ENCODE measurements at places on chromosomes 6 and 20. TPM values are rescaled to one million over a fixed set of nuclear protein-coding genes. Genes with fewer than 3 reads are reported as not detected.

DNA sequence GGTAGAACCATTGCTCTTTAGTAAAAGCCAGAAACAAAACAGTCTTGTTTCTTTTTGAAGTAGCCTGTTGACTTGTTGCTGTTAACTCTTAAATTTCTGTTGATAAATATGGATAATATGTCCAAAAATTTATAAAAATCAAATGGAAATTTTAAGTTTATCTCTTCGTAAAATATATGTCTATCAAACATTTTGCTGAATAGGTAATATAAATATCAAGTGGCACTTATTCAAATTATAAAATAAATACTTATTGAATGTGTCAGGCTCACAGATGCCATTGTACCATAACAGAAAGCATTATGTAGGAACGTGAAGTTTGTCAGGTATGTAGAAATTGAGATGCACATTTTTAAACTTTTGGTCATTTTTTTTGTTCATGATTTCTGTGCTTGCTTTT is 216.5 kb downstream of the ARID1B start:
- DNase-seq: no peak
- H3K36me3 ChIP-seq: no peaks in the 10 kb centered on the region
- H3K27ac ChIP-seq: no peak overlapping the region
- peaks cover 25% of the 10 kb centered on the region for H3K4me1 ChIP-seq

The FARS2 gene
- 18.4 TPM for total RNA-seq

The PRKN gene
- total RNA-seq: 0.26 TPM

The DAAM2 gene
- total RNA-seq: not detected

GRCh38 chr6:51608383-51608782 is 479.0 kb downstream of the PKHD1 start:
- H3K27me3 ChIP-seq: no peaks in the 10 kb centered on the region
- H3K36me3 ChIP-seq: no peaks in the 10 kb centered on the region
- no peak for DNase-seq
- H3K4me1 ChIP-seq: no peaks in the 10 kb centered on the region
- no peak overlapping the region for H3K4me3 ChIP-seq

- H3K27ac ChIP-seq: no peak overlapping the region
- no peak for DNase-seq
- no peaks in the 10 kb centered on the region for H3K27me3 ChIP-seq
- H3K4me3 ChIP-seq: no peak overlapping the region
These were observed 77.1 kb downstream of the JAG1 start for GRCh38 chr20:10596710-10597121.

DNA sequence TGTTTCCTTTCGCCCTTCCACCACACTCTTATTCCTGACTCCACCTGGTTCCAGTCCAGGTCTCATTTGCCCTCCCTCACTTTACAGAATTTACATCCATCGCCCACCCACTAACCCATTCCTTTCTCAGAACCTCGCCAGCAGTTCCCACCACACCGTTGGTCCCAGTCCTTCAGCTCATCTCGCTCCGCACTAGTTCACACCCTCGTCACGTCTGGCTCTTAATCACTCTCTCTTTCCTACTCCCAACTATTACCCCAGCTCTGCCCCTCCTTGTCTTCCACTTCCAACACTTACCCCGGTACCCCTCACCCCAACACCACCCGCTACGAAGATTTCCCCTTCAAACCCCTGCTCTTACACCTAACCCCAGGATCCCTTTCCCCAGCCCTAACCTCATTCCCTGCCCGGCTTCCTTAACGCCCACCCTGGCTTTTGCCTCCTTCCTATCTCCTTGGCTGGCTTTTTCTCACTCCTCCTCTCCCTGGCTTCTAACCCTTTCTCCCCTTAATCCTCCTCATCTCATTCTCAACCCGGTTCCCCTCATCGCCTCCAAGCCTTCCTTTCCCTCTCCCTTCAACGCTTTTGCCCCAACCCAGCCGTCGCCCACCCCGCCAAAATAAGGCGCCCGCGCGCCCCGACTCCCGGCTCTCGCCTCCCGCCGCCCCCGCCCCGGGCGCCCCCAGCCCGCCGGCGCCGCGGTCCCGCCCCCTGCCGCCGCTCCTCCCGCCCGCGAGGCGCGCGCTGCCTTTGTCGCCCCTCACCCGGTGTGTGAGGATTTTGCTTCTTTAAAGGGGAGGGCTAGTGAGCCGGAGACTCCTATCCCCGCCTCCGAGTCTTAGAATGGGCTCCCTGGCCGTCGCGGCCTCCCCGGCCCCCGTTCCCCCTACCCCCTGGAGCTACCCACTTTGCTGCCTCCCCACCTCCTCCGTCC is 542 bp downstream of the USP49 start:
- peak overlapping the region; percentile 86 for H3K4me3 ChIP-seq
- H3K36me3 ChIP-seq: no peaks in the 10 kb centered on the region
- DNase-seq: peak; percentile 55
- peaks cover 8% of the 10 kb centered on the region for H3K4me1 ChIP-seq
- peak overlapping the region; percentile 89 for H3K27ac ChIP-seq

GRCh38 chr6:17045581-17046322 is 56.1 kb upstream of the STMND1 start:
- H3K27me3 ChIP-seq: peaks cover 27% of the 10 kb centered on the region
- DNase-seq: no peak
- H3K4me3 ChIP-seq: no peak overlapping the region
- no peaks in the 10 kb centered on the region for H3K36me3 ChIP-seq
- no peaks in the 10 kb centered on the region for H3K4me1 ChIP-seq

The SLC22A2 gene
- not detected for total RNA-seq

GRCh38 chr20:61461461-61461860 is 209.4 kb downstream of the CDH4 start:
- no peak overlapping the region for H3K4me3 ChIP-seq
- DNase-seq: no peak

- DNase-seq: no peak
- no peaks in the 10 kb centered on the region for H3K4me1 ChIP-seq
- no peaks in the 10 kb centered on the region for H3K36me3 ChIP-seq
- H3K4me3 ChIP-seq: no peak overlapping the region
- H3K27me3 ChIP-seq: peaks cover 3% of the 10 kb centered on the region
- no peak overlapping the region for H3K27ac ChIP-seq
These were observed 64.4 kb downstream of the TMEM170B start for GRCh38 chr6:11601776-11602605.

GRCh38 chr6:53868626-53869025 is 73.8 kb downstream of the LRRC1 start:
- H3K4me3 ChIP-seq: no peak overlapping the region
- H3K36me3 ChIP-seq: peaks cover 3% of the 10 kb centered on the region
- no peak for DNase-seq
- H3K4me1 ChIP-seq: no peaks in the 10 kb centered on the region

DNA sequence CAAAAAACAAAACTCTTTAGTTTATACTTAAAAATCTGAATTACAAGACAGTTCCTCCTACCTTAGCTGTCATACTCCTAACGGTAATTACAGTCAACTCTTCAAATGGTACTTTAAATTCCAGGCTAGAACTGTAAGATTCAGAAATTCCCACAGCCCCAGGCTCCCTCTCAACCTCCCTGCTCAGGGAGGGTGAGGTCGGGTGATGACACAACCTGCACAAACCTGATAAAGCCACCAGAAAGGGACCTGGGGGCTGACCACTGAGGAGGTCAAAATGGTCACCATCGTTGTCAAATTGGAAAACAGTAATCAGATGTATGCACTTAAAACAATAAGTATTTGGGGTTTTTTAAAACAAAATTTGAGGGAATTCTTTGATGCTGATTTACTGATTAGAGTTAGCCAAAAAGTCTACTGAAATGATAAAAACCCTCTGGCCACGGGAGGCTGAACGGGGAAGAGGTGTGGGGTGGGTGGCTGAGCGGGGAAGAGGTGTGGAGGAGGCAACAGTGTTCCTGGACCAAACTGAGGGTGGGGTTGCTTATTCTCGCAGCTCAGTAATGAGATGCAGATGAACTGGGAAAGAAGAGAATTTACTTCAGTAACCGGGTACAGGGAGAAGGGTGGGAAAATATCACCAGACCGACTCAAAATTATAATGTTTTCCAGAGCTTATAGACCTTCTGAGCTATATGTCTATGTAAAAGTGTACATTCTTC is 52.4 kb downstream of the SLC22A1 start:
- no peaks in the 10 kb centered on the region for H3K36me3 ChIP-seq
- peaks cover 14% of the 10 kb centered on the region for H3K27me3 ChIP-seq
- no peaks in the 10 kb centered on the region for H3K4me1 ChIP-seq

- no peaks in the 10 kb centered on the region for H3K36me3 ChIP-seq
- H3K4me3 ChIP-seq: no peak overlapping the region
- H3K27me3 ChIP-seq: peaks cover 27% of the 10 kb centered on the region
These were observed 215.8 kb upstream of the CITED2 start for GRCh38 chr6:139590206-139590605.

The TTLL9 gene
- total RNA-seq: not detected

GRCh38 chr6:1904466-1904799 is 294.7 kb downstream of the FOXC1 start:
- H3K4me3 ChIP-seq: no peak overlapping the region
- peaks cover 2% of the 10 kb centered on the region for H3K4me1 ChIP-seq
- H3K27me3 ChIP-seq: no peaks in the 10 kb centered on the region

DNA sequence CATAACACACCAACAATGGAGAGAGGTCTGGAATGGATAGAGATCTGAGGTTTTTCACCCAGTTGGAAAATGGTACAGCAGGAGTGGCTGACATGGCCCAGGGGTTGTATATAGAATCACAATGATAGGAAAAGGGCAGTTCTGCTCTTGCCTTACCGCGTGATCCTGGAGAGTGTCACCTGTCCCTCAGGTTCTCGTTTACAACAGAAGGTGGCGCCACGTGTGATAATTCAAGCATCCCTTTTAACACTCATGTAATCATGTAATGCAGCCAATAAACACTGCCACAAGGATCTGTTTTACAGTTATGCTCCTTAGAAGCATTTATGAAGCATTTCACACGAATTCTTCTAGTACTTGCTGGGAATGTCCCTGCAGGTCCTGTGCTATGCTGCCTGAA is 12.9 kb upstream of the WFDC2 start:
- no peak overlapping the region for H3K27ac ChIP-seq
- H3K4me3 ChIP-seq: no peak overlapping the region
- no peaks in the 10 kb centered on the region for H3K27me3 ChIP-seq
- H3K4me1 ChIP-seq: peaks cover 5% of the 10 kb centered on the region
- DNase-seq: peak; percentile 23

The CALHM4 gene
- not detected for total RNA-seq

The DLK2 gene
- total RNA-seq: 0.78 TPM

- peaks cover 42% of the 10 kb centered on the region for H3K4me1 ChIP-seq
- no peak overlapping the region for H3K27ac ChIP-seq
- DNase-seq: no peak
- peaks cover 44% of the 10 kb centered on the region for H3K36me3 ChIP-seq
- peaks cover 3% of the 10 kb centered on the region for H3K27me3 ChIP-seq
These were observed 1.8 kb downstream of the SSR1 start for GRCh38 chr6:7311176-7311575.

DNA sequence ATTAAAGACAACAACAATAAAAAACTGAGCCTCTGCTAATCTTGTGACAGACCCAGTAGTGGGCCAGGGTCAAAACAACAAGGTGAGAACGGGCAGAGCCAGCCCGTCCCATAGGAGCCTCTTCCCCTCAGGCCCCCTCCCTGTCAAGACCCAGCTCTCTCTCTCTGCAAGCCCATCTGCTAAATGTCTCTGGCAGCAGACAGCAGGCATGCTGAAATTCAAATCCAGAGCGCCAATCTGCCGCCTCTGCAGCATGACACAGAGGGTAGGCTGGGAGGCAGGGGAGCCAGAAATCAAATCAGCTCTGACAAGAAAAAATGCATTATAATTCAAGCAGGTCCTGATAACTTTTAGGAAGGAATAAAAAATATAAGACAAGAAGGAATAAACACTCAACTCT is 26.3 kb downstream of the METTL24 start:
- peaks cover 8% of the 10 kb centered on the region for H3K4me1 ChIP-seq
- H3K36me3 ChIP-seq: no peaks in the 10 kb centered on the region
- no peaks in the 10 kb centered on the region for H3K27me3 ChIP-seq
- H3K27ac ChIP-seq: no peak overlapping the region
- no peak overlapping the region for H3K4me3 ChIP-seq
- DNase-seq: no peak

The RBM24 gene
- total RNA-seq: not detected

- H3K4me1 ChIP-seq: peaks cover 45% of the 10 kb centered on the region
- H3K27me3 ChIP-seq: no peaks in the 10 kb centered on the region
- H3K27ac ChIP-seq: peak overlapping the region; percentile 83
- H3K4me3 ChIP-seq: peak overlapping the region; percentile 91
These were observed 637 bp downstream of the TRPC4AP start for GRCh38 chr20:35091816-35092523.

DNA sequence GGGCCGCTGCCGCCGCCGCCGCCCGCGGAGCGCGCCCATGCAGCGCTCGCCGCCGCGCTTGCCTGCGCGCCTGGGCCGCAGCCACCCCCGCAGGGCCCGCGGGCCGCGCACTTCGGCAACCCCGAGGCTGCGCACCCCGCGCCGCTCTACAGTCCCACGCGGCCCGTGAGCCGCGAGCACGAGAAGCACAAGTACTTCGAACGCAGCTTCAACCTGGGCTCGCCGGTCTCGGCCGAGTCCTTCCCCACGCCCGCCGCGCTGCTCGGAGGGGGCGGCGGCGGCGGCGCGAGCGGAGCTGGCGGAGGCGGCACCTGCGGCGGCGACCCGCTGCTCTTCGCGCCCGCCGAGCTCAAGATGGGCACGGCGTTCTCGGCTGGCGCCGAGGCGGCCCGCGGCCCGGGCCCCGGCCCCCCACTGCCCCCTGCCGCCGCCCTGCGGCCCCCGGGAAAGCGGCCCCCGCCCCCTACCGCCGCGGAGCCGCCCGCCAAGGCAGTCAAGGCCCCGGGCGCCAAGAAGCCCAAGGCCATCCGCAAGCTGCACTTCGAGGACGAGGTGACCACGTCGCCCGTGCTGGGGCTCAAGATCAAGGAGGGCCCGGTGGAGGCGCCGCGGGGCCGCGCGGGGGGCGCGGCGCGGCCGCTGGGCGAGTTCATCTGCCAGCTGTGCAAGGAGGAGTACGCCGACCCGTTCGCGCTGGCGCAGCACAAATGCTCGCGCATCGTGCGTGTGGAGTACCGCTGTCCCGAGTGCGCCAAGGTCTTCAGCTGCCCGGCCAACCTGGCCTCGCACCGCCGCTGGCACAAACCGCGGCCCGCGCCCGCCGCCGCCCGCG is 730 bp downstream of the INSM1 start:
- no peak overlapping the region for H3K27ac ChIP-seq
- H3K27me3 ChIP-seq: peaks cover 81% of the 10 kb centered on the region
- DNase-seq: peak; percentile 31
- no peaks in the 10 kb centered on the region for H3K36me3 ChIP-seq
- H3K4me3 ChIP-seq: no peak overlapping the region
- peaks cover 11% of the 10 kb centered on the region for H3K4me1 ChIP-seq

DNA sequence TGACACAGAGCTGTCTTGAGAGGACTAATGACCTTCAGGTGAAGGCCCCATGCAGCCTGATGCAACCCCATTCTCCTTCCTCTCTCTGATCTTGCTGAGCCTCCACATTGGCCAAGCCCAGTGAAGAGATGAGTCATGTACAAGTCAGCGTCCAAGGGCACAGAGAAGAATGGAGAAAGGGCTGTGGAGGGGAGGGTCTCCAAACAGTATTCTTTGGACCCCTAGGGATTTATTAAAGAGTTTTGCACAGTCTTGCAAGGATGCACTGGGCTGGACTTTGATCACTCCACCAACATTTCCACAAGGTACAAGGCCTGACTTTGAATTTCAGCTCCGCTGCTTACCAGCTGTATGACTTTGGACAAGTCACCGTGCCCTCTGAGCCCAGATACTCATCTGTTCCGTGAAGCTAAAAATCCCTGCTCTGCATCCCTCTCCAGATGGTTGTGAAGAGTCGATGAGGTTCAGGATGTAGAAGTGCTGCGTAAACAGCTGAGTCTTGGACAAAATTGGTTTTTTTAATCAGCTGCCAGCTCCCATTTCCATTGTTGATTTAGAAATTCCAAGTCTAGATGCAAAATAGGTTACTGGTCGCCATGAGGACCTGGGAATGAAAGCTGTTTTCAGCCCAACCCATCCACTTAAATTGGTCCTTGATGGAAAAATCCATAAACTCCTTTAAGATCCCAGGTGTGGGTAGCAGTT is 14.1 kb upstream of the KCNG1 start:
- no peak for DNase-seq
- H3K4me1 ChIP-seq: peaks cover 2% of the 10 kb centered on the region
- H3K36me3 ChIP-seq: no peaks in the 10 kb centered on the region
- peaks cover 18% of the 10 kb centered on the region for H3K27me3 ChIP-seq
- no peak overlapping the region for H3K27ac ChIP-seq

The ZNF318 gene
- 10.0 TPM for total RNA-seq
